ENCODE measurements at places on chromosomes 13 and 19.
A peak's percentile ranks its signal among the peaks of the same experiment; 100 is the strongest.

DNA sequence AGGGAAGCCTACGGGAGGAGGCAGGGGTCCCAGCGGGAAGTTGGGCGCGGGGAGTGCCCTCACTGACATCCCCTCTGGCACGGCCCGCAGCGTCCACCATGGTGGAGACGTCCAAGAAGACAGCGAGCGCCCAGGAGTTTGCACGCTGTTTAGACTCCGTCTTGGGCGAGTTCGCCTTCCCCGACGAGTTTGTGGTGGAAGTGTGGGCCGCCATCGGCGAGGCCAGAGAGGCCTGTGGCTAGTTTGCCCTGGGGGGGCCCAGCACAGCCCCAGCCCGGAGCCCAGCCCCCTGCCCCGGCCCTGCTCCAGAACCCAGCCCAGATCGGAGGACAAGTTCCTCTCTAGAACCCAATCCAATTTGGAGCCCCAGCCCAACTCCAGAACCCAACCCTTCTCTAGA is 4.7 kb downstream of the GIPC3 start:
- DNase-seq: no peak

DNA sequence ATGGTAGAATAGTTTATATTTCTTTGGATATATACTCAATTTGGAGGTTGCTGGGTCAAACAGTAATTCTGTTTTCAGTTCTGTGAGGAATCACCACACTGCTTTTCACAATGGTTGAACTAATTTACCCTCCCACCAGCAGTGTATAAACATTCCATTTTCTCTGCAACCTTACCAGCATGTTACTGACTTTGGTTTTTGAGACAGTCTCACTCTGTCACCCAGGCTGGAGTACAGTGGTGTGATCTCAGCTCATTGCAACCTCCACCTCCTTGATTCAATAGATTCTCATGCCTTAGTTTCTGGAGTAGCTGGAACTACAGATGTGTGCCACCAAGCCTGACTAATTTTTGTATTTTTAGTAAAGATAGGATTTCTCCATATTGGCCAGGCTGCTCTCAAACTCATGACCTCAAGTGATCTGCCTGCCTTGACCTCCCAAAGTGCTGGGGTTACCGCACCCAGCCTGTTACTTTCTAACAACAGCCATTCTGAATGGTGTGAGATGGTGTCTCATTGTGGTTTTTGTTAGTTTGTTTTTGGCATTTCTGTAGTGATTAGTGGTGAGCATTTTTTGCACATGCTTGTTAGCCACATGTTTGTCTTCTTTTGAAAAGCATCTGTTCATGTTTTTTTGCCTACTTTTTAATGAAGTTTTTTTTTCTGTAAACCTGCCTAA is 12.5 kb downstream of the ZNF714 start:
- DNase-seq: no peak

DNA sequence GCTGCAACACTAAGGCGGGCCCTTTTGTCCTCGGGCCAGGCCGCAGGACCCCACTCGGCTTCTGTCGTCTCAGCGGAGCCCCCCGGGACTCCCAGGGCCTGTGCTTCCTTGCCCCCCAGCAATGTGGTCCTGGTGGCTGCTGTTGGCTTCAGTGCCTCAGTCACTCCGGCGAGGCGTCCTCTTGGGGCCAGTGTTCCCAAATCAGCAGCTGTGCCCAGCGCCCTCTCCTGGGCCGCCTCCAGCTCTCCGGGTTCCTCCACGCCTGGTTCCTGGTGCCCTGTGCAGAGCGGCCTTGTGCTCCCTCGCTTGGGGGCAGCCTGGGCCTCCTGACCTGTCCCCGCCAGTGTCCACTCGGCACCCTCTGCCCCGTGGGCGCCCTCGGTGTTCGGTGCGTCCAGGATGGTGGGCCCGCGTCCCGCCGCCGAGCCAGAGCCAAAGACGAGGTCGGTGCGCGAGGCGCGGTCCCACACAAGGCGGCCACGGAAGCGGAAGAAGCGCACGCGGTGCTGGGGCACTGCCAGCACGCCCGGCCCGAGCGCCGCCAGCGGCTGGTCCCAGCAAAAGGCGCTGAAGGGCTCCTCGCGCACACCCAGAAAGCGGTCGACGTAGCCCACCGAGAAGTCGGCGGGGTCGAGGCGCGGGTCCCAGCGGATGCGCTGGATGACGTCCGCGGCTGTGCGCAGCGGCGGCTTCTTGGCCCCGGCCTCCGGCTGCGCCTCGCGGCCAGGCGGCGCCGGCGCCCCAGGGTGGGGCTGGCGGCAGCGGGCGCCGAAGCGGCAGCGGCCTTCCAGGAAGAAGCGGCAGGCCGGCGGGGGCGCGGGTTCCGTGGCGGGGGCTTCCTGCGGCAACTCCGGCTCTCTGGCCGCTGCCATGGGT is 685 bp downstream of the LENG9 start:
- peak; percentile 34 for DNase-seq

DNA sequence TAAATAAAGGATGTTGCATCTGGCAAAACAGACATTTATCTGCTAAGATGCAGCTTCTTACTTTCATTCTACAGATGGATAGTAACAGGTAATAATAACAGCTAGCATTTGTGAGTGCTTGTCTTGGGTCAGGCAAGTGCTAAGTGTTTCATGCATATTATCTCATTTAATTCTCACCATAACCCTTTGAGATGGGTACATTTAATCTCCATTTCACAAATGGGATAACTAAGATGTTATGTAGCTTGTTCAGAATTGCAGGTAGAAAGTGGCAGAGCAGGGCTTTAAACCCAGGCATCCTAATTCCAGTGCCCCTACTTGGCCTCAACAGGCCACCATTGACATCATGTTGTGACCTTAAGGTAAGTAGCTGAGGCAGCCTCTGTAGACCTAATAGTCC is 69.8 kb downstream of the LMO7 start:
- no peak for DNase-seq

- DNase-seq: no peak
These were observed 175.1 kb downstream of the ZNF536 start for GRCh38 chr19:30547246-30547645.

- DNase-seq: no peak
These were observed 115.4 kb downstream of the FLT1 start for GRCh38 chr13:28379371-28380083.

DNA sequence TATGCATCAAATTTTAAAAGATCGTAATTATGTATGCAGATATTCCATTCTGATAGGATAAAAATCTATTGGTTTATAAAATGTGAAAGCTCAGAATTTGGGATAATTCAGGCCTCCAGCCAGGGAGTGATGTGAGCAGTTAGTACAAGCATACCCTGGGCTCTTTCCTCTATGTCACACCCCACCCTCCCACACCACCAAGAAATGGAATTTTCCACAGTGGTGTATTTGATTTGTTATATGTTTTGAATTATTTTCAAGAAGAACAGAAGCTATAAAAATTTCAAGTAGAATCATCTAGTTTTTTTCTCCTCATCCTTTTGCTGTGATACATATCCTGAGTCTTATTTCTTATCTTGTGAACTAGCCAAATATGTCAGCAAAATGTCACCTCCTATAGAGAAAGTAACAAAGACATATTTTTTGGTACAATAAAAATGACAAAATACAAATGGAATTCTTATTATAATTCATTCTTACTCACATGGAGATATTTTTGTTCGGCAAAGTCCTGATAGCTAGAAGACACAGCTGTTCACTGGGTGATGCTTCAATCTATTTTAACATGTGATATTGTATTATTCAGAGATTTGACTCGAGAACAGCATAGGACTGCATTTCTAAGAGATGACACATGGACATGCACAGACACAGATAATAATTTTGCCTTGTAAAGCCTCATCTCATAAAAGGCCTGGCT is 61.2 kb upstream of the FRY start:
- no peak for DNase-seq

- DNase-seq: no peak
These were observed 194.0 kb upstream of the NBEA start for GRCh38 chr13:34748073-34748472.

GRCh38 chr19:37583340-37583739 is 11.3 kb downstream of the ZNF571 start:
- DNase-seq: no peak

DNA sequence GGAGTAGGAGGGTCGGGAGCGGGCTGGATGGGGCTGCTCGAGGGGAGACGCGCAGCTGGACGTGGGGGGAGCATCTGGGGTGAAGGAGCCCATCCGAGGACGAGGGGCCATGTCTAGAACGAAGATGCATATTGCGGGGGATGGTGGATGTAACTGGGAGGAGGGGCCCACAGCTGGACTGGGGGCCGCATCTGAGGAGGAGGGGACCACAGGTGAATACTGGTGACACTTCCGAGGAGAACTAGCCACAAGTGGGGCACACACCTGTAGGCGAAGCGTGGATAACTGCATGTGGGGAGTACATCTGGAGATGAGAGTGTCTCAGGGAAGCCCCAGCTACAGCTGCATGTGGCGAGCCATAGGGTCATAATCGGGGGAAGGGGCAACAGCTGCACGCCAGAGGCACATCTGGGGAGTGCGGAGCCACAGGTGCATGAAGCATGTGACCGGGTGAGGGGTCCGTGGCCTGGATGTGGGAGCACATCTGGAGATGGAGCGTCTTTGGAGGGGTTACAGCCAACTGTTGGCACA is 402 bp downstream of the ZSWIM9 start:
- DNase-seq: no peak

GRCh38 chr19:926589-927350 is 935 bp downstream of the ARID3A start:
- no peak for DNase-seq

- DNase-seq: no peak
These were observed 738.3 kb upstream of the GPC6 start for GRCh38 chr13:92488249-92488852.

GRCh38 chr19:45884682-45885555 is 1.0 kb downstream of the IRF2BP1 start:
- DNase-seq: no peak

DNA sequence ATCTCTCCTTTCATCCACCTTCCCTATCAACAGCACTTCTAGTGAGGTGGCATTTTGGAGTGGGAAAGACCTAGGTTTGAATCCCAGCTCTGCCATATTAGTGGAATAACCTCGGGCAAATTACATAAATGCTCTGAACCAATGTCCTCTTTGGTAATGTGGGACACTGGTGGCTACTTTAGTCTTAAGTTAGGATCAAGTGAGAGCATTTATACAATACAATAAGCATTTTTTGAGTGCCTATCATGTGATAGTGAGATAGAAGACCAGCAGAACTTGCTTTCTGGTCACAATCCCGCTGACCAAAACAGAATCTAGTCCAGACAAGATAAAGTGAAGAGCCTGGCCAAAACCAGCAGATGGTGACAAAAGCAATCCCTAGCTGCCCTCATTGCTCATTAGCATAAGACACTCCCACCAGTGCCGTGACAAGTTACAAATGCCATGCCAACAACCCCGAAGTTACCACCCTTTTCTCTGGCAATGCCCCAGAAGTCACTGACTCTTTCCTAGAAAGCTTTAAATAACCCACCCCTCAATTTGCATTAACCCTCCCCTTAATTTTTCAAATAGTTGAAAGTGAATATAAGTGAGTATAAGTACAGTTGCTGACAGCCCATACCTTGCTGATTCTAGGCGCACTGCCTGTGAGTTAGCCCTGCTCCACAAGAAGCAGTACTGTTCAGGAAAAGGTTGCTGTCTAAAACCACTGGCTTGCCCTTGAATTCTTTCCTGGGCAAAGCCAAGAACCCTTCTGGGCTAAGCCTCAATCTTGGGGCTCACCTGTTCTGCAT is 28.9 kb upstream of the KPNA3 start:
- DNase-seq: no peak

DNA sequence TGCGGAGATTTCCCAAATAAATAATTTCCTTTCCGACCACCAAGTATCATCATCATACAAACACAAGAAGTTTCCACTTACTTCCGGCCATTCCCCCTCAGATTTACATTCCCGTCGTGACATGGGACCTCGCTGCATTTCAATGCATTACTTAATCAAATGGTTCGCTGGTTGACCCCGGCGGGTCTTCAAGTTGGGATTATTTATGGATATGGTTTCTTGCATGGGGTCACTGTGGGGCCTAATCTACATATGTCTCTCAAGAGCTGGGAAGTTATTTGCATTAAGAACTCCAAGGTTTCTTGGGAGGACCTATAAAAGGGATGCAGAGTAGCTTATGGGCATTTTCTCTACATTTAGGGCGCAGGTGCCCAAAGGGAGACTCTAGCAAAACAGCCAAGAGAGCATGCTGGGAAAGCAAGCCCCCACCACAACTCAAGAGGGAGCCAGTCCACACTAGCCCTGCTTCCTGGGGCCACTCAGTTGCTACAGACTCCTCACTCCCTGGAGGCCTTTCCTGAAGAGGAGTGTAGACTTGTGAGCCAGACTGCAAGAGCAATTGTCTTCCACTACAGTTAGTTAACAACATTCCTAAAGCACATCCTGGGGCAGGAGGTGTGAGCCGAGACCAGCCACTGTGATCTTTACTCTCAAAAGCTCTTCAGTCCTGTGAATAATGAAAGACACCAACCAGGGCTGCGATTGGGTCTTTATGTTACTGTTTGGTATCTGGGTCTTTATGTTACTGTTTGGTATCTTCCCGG is 125.3 kb downstream of the KATNAL1 start:
- DNase-seq: no peak

DNA sequence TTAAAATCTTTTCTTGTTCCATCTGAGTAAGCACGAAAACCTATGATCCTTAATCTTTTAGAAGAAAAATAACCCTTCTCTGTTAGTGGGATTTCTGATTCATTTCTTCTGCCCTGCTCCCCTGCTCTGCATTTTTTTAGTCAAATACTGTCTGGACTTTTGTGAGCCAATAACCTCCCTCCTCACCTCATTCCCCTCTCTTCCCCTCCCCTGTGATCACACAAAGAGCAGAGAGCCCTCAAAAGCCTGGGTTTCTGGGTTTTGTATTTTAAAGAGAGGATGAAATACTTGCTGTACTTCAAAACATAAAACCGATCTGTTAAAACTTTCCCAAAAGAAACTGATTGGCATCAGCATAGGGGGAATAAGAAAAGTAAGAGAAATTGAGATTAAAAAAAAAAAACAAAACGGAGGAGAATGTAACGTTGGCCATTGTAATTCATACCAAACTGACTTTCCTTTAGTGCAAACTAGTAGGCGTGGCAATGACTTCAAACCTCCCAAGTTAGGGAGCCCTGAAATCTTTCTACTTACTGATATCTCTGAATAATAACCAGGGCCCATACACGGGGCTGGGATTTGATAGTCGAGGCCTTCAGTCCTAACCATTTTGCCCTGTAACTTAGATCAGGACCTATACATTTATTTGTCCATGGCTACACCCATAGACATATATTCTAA is 232.9 kb downstream of the TM9SF2 start:
- no peak for DNase-seq

- DNase-seq: no peak
These were observed 2.0 kb downstream of the LMTK3 start for GRCh38 chr19:48509467-48510194.

All from hypothalamus (tissue), 51 donors.